Activated naive CD4-positive, alpha-beta T cell treated with Interleukin-2 at 50 U/mL for 16 hours (primary cell): ENCODE measurements at places on chromosomes 5 and 9.

DNA sequence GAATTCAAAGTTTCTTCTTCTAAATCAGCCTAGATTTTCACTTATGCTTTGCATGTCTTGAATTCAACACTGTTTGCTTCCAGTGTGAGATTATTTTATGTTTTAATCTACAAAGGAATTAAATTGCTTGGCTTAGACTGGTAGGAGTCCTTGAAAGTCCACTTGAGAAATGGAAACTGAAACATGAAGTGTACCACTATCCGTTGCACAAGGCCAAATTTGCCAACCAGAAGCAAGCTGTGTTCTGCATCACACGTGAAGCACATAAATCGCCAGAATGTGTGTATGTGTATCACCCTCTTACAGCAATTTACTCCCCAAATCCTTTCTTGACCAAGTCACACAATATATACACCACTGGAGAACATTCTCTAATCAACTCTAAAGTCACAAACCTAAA, 10.3 kb downstream of the SEMA6A start:
- DNase-seq, result no peak

DNA sequence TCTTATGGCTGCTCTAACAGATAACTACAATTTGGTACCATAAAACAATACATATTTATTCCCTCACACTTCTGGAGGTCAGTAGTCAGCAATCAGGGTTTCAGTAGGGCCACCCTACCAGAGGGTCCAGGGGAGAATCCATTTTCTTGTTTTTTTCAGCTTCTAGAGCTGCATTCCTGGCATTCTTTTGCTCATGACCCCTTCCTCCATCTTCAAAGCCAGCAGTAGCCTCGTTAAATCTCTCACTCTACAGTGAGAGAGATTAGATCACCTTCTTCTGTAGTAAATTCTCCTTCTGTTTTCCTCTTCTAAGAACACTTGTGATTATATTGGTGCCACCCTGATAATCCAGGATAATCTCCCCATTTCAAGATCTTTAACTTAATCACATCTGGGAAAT, 187.4 kb downstream of the RFK start:
- no peak for DNase-seq

DNA sequence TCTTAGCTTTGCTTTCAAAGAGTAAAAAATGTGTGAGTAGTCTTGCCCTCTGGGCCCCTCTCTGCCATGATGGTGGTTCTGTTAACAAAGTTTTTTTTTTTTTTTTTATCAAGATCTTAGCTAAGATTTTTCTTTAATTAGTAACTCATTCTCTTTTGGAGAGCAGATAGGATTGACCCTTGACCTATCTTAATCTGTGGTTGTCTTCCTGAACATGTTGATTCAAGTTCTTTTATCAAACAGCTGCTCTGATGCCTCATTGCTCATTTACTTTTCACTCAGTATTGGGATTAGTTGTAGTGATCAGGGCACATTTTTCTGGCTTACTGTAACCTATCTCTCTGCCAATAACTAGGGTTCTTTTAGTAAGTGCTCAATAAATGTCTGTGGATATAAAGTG, 106.3 kb downstream of the PCSK5 start:
- no peak for DNase-seq

GRCh38 chr9:15239816-15240215, 67.2 kb downstream of the TTC39B start:
- no peak for DNase-seq

DNA sequence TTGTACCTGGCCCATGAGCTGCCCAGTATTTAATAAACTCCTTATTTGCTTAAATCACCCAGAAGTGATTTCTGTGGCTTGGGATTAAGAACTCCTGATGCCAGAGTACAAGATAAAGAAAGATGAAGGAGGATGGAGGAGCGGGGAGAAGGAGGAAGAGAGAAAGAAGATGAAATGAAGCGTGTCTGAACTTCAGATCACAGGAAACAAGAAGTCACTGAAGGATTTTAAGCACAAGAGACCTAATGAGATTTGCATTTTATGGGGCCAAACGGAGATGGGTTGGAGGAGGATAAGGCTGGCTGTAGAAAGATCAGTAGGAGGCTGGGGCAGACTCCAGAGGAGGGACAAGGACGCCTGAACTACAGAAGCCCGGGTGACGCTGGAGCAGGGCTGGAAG, 3.1 kb downstream of the EIF4E1B start:
- no peak for DNase-seq

DNA sequence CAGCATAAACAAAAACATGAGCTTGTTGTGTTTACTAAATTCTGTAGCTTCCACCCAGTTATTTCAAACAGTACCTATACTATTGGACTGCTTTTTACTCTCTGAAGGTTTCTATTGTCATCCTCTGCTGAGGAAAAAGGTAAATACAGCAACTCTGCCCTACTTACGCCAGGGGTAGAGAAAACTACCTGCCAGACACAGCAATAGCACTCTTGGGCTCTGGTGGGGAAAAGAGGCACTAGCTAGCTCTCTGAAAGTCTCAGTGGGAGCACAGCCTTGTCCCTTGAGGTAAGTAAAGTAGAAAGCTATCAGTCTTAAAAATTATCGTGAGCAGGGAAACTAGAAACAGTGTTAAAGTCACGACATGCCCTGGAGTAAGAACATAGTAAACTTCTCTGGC, 3.7 kb downstream of the HCN1 start:
- no peak for DNase-seq

- DNase-seq, result no peak
These were observed 228.3 kb downstream of the ARHGAP26 start for GRCh38 chr5:142998316-142999020.

DNA sequence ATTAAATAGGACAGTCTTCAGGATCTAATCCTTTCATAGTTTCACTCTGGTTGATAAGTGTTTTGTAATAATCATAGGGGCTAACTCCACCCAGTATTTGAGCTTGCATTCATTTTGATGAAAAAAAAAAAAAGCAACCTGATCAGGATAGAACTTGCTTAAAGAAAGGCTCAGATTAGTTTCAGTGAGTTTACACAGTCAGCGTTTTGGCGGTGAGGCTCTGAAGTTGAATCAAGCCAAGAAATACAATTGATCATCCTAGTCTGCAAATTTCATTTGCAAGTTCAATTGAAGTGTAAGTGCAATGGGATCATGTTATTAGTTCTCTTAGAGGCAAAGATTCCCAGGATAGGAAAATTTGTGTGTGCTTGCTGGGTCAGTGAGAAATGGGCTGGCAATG, 159.7 kb upstream of the ELL2 start:
- DNase-seq, result no peak

- no peak for DNase-seq
These were observed 1791.1 kb downstream of the MAT2B start for GRCh38 chr5:165296401-165297130.

- no peak for DNase-seq
These were observed 45.6 kb upstream of the SMIM15 start for GRCh38 chr5:61207884-61208283.

GRCh38 chr5:72478684-72479083, 28.5 kb downstream of the ZNF366 start:
- no peak for DNase-seq

- peak; percentile 30 for DNase-seq
These were observed 42.4 kb downstream of the PAX5 start for GRCh38 chr9:36991516-36992134.

DNA sequence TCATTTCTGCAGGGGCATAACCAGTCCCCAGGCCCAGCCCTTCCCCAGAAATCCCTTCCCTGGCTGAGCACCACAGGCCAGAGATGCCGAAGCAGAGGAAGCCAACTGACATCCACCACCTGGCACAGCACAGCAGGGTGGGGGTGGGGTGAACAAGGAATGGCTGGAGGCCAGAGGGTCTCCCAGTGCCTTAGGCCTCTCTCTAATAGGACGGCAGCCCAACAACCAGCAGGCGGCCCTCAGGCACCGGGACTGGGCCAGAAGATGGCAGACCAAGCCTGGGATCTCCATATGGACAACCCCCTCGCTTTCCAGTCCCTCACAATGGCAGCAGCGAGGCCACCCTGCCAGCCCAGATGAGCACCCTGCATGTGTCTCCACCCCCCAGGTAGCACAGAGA, 13.2 kb downstream of the PDLIM4 start:
- no peak for DNase-seq

DNA sequence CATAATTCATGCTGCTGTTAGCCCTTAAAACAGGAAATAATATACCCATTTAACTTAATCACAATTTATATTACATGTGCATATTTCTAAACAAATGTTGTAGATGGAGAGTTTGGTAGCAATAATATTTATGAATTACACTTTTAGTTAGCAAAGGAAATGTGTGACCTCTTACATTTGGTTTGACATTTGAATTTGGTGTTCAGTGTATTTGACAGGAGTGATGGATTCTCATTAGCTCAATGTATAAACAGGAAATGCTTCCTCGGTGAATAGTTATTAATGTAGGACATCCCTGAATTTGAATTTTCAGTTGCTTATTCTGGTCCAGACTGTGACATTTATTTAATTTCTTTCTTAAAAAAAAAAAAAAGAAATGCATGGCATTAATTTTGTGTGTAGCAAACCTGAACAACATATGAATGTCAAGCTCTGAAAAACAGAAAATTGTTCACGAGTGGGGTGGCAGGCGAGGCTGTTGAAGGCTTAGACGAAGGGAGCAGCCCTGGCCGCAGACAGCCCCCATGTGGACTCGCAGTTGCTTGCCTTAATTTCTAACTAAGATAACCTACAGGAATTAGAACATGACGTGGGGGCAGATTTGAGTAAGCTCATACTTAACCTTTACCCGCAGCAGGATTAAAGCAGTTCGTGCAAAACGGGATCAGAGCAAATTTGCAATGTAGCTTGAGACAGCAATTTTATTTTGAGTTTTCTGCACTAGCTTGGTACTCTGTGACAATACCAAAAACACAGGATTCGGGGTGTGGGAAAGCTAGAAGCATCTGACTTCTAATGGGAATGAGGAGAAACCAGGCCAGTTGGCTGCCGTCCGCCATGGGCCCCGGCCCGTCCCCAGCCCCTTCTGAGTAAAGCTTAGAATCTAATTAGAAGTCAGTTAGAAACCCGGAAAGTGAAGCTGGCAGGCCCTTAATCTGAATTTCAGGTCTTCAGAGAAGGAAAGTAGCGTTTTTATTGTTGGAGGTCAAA, 134.3 kb downstream of the MACROH2A1 start:
- DNase-seq, result no peak

GRCh38 chr5:36108758-36109460, 42.2 kb upstream of the UGT3A2 start:
- DNase-seq, result no peak

DNA sequence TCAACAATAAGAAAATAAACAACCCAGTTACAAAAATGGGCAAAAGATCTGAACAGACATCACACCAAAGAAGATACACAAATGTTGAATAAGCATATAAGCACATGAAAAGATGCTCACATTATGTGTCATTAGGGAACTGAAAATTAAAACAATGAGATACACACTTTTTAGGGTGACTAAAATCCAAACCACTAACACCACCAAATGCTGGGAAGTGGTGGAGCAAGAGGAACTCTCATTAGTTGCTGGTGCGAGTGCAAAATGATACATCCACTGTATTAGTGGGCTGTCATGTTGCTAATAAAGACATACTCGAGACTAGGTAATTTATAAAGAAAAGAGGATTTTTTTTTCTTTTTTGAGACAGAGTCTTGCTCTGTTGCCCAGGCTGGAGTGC, 329.1 kb downstream of the TMEM38B start:
- no peak for DNase-seq
